IPS-NIHi11 (cell line): ENCODE measurements at places on chromosomes 1 and 21.

GRCh38 chr1:42690477-42691156, 8.4 kb downstream of the YBX1 start:
- DNase-seq = no peak

- DNase-seq = peak; percentile 44
Observed at GRCh38 chr1:181083842-181084605, 4.5 kb upstream of the IER5 start.

DNA sequence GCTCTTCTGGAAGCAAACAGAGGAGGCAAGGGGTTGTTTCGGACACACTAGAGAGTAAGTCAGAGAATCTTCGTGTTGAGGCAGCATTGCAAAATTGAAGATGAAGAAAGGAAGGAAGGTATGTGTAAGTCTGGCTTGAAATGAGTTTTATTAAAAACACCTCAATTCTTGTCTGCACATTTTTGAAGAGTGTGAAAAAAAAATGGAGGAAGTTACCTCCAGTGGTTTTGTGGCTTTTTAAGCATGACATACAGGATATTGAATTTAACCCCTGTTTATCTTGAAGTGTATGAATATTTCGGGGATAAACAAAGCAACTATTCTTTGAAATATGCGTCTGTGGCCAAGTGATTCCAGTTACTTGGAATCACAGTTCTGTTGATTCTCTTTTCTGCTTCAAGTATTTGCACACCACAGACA, 203.2 kb upstream of the SGIP1 start:
- DNase-seq = no peak

GRCh38 chr21:40631211-40631610, 215.7 kb downstream of the DSCAM start:
- DNase-seq = no peak

- DNase-seq = no peak
Observed at GRCh38 chr1:241600496-241600901, 39.7 kb downstream of the CHML start.

DNA sequence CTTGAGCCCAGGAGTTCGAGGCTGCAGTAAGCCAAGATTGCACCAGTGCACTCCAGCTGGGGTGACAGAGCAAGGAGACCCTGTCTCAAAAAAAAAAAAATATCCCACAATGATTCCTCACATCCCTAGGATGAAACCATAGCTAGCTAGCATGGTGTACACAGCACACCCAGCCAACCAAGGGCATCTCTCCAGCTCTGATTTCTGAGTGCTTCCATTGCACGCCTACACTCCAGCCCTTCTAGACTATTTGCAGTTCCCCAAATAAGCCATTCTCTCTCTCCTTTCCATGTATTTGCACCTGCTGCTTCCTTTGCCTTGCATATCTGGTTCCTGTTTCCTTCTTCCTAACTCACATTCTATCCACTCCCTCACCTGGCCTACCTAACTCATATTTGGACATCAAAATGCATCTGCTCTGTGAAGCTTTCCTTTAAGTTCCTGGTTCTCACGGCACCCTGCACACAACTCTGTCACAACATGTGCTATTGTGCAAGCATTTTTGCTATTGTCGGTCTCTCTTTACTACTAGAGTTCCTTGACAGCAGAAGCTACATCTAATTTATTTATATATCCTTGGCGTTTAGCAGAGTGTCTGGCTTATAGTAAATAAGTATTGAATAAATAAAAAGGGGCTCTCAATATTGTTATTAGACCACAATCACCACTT, 2.4 kb upstream of the ELAPOR1 start:
- no peak for DNase-seq

DNA sequence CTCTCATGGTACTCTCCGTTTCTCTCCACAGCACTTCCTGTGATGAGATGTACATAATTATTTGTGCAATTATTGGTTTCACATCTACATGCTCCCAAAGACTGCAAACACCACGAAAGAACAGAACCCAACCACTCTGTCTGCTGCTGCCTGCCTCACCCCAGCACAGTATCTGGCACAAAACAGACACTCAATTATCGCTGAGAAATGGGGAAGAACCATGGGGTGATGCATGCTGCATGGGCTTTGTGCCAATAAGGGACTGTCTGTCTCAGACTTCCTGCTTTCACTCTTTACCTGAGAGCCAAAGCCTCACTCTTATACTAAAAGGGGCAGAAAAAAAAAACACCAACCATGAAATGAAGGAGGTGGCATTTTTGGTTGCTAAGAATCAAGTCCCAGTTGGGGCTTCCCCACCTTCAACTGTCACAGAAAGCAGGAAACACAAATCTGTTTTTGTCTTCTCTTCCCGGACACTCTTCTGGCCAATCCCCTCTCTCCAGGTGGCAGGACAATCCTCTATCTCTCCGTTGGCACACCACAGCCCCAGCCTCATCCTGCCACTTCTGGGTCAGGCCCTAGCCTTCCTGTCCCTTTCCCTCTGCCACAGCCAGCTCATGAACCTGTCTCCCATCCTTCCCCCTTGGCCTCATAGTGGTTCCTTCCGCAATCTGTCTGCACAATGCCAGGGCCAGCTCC, 82.0 kb downstream of the TGFBR3 start:
- DNase-seq = no peak

GRCh38 chr21:26840912-26841311, 4.3 kb downstream of the ADAMTS1 start:
- no peak for DNase-seq

DNA sequence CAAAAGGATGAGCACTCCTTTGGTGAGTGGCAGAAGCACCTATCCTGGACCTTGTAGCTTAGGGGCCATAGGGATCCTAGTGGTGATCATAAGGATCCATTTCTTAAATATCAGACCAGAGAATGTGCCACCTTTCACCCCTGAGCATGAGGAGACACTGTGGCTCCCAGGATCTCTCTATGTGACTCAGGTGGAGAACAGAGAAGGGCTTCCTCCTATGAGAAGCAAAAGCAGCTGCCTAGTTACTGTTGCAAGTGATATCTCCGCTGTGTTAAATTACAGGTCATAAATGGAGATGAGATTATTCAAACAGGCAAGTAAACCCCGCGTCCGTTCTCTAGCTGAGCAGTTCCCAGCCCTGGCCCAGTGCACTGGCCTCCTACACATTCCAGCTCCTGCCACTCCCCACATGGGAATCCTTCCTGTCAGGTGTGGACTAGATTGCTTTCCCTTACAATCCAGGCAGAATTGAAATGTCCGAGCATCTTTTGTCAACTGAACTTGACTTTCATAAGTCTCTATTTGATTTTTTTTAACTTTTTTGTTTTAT, 26.3 kb downstream of the CLEC20A start:
- no peak for DNase-seq

- no peak for DNase-seq
Observed at GRCh38 chr21:38958323-38958705, 152.6 kb downstream of the ETS2 start.

- peak; percentile 66 for DNase-seq
Observed at GRCh38 chr1:166839600-166840308, 479 bp downstream of the POGK start.

DNA sequence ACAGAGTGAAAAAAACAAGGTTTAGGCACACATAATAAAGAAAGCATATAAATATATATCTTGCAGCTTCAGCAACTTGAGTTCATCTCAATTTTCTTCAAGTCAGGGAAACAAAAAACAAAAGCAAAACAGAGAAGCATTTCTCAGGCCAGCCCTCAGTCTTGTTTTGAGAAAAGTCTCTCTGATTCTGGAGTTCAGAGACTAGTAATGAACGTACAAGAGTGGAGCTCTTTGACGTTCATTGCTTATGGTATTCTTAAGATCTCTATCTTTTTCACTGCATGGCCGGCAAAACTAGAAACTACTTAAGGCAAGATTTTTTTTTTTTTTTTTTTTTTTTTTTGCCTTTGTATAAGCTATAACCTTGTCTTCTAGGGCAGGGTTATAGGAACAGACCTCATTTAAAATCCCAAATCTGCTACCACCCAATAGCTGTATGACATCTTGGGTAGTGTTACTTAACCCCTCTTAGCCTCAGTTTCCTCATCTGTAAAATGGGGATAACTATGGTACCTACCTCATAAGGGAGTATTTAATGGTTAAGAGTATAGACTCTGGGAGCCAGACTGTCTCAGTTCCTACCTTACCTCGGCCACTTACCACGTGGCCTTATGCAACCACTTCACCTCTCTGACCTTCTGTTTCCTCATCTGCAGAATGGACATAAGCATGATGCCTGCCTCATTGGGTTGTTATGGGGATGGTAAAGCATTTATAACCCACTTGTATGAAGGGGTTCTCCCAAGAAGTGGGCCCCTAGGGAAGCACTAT, 33.6 kb downstream of the LMO4 start:
- DNase-seq = no peak

- peak; percentile 61 for DNase-seq
Observed at GRCh38 chr1:30758785-30759380, 1.3 kb upstream of the LAPTM5 start.

GRCh38 chr1:171913385-171913784, 72.1 kb downstream of the DNM3 start:
- peak; percentile 26 for DNase-seq

GRCh38 chr1:65719391-65719790, 73.3 kb upstream of the PDE4B start:
- DNase-seq = no peak

DNA sequence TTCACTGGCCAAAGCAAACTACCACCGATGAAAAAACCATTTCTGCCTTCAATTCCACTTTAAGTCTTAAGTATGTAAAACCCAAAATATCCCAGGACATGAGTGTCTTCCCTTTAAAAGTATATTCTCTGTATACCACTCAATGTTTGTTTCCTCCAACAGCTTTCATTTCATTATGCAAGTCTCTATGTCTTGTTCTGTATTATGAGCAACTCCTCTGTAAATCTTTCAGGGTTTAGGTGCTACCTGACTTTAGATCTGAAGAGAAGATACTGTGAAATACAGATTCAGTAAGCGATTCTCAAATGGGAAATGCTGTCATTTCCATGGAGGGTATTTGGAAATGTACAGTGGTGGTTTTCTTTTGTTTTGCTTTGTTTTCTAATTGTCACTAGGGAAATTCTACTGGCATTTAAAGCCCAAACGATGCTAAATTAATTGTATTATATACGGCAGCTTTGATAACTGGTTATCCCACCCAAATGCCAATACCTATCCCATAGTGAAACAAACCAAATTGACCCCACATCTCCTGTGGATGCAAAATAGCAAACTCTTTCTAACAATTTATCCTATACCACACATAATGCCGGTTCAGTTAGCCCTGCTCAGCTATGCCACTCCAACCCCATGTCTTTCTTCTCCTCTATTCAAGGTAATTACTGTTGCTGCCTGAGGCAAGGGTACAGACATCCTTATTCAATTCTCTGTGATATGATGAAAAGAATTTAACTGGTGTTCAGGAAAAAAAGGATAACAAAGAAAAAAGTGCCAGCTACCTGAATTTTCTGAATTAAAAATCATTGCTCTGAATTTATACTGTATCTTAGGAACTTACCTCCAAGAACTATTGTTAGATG, 182.8 kb downstream of the EIF4G3 start:
- no peak for DNase-seq
